ENCODE measurements at places on chromosomes 4 and X.

DNA sequence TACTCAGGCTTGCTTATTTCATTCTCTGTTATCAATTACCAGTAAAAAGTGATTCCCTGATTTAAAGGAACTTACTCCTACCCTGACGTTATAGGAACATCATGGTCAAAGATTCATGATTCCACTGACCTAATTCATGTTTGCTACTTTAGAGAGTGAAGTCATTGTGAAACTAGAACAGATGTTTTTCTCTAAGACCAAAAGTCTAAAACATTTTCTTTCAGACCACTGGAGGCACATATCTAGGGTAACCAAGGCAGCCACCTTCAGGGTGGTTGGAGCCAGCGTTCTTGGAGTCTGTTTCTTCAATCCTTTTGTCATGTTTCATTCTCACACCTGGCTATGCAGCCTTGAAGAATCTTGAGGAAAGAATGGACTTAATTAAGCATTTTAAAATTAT lies 77.8 kb downstream of the GALNTL6 start:
- no peak for DNase-seq

DNA sequence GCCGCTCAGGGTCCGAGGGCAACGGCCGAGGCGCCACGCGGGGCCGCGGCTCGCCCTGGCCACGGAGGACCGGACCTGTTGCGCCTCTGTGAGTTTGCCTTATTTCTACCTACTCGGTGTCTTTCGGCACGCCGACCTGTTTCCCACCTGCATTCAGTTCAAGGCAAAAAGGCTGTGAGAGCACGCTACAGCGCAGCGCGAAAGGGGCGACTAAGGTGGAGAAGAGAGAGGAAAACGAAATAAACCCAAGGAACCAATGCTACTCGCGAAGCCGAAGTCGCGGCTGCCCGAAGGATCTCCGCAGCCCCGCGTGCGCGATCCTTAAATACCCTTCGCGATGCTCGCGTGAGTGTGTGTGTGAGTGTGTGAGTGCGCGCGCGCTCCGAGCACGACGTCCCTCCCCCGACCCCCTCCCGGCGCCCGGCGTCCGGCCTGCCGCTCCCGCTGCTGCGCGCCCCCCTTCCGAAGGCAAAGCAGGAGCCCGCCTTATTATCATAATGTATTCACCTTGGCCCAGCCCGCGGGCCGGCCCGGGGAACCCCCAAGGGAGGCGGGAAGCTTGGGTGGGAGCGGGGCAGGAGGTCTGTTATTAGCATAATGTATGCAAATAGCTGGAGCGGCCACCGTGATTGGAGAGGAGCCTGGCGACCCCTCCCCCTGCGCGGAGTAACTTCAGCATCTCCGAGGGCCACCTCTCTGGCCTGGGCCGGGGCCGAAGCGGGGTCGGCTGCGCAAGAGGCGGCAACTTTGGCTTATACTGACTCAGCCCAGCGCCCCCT lies at the start of gene COL25A1:
TSS of gene COL25A1 (minus strand) at position 298 of the 779 bp plus-strand sequence.
- DNase-seq, result no peak

DNA sequence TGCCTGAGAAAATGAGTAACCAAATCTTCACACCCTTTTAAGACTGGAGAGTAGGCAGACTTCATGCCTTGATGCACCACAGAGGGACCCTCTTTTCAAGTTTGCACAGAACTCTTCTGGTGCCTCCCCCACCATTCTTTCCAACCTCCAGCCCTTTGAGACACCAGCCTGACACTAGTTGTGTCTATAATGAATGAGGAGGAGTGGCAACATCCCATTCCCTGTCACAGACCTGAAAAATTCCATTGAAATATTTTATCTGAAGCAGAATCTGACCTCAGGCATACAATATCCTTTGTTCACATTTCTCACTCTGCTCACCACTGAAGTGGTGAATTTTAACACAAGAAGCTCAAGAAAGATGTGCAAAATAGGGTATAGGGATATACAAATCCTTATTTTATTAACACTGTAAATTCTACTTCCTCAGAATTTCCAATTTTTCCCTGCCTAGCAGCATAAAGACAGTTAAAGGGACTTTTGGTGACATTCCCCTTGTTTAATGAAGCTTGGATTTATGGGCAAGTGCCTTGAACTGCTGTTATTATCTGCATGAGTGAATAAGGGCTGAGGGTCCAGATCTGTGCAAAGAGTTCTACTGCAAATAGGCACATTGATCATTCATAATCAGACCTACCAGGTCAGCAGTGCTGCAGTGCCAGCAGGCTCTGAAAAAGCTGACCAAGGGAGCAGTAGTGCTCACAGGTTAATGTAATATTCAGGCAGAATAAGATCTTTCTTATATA lies 149.9 kb upstream of the PAQR3 start:
- DNase-seq, result no peak

GRCh38 chr4:137700072-137700471 lies 167.8 kb upstream of the PCDH18 start:
- DNase-seq, result no peak

DNA sequence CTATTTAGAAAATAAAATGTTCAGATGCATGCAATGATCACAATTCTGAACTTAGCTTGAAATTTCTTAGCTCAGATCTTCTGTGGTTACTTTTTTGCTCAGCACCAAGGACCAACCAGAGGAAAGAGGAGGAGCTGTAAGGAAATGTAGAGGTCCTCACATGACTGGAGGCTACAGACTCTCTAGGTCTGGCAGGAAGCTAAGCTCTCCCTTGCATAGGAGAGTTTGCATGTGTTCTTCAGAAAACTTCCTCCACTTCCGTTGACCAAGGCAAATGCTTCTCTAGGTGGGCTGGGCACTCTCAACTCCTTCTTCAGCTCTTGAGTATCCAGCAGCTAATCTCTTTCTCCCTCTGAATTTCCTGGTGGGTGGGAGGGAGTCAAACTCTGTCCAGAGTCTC lies 119.6 kb downstream of the BTC start:
- no peak for DNase-seq

DNA sequence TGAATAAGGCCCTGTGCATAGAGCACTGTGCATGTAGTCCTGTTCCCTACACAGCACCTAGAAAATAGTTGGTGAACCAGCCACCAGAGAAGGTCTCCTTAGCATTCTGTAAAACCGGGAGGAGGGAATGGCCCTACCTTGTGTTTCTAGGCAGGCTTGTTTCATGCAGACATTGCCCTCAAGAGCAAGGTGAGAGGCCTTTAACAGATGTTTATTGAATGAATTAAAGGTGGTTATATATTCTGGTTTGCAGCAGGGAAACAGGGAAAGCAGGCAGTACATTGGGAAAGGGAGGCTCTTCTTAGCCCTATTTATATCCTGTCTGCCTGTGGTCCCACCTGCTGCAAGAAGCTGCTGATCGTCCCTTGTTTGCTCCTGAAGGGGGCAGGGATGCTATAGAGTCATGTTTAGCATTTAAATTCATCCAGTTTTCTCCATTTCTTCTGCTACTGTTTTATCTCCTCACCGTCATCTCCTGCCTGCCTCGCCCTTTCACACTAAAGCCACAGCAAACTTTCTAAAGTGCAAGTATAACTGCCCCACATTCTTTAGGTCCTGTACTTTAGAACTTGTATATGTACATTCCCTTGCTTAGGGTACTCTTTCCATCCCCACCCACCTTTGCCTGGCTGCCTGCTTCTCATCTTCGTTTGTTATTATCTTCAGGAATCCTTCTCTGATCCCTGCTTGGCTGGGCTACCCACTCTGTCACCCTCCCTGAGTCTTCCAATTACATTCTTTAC lies 60.3 kb downstream of the EGF start:
- DNase-seq, result no peak

DNA sequence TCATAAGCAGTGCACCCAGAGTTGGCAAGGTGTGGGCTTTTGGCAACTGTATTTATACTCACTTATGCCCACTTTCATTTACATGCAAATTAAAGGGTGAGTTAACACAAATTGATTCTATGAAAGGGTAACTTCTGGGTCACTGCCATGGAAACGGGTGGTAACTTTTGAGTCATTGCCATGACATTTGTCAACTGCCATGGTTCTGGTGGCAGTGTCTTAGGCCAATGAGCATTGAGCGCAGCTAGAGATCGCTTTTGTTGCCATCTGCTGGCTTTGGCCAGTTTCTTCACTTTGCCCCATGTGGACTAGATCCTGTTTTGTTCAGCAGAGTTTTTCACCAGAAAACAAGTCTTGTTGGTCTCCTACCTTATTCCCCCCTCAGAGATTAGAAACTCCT lies 170.8 kb upstream of the NUDT6 start:
- no peak for DNase-seq

DNA sequence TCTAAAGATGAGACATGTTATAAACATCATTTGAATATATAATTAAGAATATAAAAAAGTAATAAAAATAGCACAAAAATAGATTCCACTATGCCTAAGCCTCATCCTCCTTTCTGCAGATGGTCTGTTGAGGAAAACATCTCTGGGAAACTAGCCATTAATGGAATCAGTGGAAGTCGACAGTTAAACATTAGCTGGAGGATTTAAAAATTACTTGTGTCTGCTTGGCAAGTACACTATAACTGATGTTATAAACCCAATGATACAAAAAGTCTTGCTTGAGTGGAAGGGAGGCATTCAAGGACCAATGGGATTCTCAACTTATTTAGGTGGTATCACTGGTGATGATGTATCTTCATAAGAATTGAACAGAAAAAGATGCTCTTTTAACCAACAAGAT lies 1598.3 kb downstream of the PCDH18 start:
- DNase-seq, result no peak

GRCh38 chrX:17563515-17563914 lies 173.8 kb upstream of the SCML1 start:
- no peak for DNase-seq

DNA sequence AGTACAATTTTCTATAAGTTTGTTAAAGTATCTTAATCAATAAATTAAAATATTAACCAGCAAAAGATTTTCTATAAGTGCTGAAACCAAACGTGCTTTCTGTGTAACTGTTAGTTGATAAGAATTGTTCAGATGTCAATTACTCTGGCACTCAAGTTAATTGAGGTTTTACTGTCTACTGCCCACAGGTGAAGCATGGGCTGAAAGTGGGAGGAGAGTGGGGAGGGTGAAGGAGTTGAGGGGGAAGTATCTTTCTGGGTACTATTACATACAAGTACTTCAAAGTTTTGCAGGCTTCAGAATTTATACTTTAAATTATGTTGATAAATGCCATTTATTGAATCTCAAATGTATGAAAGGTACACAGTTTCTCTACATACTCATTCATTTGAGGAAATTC lies 19.1 kb upstream of the CXCL3 start:
- DNase-seq, result no peak

DNA sequence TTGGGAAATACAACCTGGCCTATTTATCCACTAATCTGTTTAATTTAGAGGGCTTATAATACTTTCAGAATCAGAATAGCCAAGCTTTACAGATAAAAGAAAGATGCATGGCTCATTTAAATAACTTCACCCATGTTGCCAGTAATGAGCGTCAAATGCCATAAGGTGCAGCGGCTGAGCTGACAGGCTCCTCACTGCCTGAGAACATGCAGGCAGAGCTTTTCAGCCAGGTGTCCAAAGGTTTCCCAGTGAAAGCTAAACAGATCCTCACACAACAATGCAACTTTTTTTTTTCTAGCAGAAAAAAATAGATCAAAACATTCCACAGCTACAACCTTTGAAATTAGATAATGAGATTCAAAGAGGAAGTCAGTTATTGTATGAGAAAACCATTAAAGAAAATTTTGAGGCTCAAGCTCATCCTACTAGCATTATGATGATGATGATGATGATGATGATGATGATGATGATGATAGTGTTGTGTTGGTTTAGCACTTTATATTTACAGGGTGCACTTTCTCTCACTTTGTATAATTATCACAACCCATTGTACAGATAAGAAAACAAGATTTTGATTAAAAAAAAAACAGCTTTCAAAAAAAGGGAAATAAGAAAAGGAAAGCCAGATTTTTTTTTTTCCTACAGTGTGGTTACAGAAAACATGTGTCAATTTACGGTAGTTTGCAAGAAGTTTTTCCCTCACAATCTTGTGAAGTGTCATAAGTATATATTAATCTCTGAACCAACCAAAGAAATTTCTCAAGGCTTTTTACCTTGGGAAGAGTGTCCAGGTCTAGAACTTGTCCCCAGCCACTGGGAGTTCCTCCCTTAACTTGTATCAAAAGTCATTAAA lies 12.2 kb upstream of the TNIP3 start:
- no peak for DNase-seq

GRCh38 chr4:850323-850945 lies 24.5 kb upstream of the CPLX1 start:
- no peak for DNase-seq

GRCh38 chr4:180394312-180394711 lies 1848.9 kb upstream of the TENM3 start:
- DNase-seq, result no peak

DNA sequence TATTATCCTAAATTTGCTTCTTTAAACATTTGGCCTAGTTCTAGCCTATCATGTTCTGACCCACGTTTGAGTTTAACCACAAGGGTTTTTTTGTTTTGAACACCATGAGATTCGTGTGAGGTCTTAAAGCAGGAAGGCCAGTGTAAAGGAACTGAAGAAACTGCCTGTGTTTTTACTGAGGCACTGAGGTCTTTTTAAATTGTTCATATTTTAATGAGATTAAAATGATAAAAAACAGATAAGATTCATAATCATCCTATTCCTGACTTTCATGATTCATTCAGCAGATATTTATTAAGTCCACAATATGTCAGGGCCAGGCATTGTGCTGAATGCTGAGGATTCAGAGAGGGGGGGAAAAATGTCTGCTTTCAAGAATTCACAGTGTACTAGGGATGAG lies 3.2 kb downstream of the RPS6KA3 start:
- DNase-seq, result no peak

- no peak for DNase-seq
Measured at GRCh38 chr4:79982601-79983322, 90.3 kb downstream of the ANTXR2 start.

DNA sequence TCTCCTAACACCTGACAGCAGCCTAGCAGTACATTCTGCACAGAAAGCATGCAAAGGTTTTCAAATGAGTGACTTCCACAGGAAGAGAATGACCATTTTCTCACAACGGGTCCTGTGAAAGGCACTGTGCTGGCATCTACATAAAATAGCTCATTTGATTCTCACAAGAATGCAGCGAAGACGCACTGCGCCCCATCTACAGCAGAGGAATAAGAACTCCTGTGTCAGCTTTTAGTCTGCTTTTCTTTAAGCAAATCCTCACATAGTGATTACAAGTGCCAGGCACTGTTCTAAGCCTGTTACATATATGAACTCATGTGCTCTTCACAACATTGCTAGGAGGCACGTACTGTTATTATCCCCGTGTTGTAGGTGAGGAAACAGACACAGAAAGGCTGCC lies 62.5 kb downstream of the AFAP1 start:
- no peak for DNase-seq

- no peak for DNase-seq
Measured at GRCh38 chr4:182873726-182874125, 43.5 kb downstream of the DCTD start.

- no peak for DNase-seq
Measured at GRCh38 chr4:17854036-17854435, 43.3 kb downstream of the NCAPG start.

- DNase-seq, result no peak
Measured at GRCh38 chr4:152581536-152582160, 45.8 kb upstream of the FBXW7 start.

DNA sequence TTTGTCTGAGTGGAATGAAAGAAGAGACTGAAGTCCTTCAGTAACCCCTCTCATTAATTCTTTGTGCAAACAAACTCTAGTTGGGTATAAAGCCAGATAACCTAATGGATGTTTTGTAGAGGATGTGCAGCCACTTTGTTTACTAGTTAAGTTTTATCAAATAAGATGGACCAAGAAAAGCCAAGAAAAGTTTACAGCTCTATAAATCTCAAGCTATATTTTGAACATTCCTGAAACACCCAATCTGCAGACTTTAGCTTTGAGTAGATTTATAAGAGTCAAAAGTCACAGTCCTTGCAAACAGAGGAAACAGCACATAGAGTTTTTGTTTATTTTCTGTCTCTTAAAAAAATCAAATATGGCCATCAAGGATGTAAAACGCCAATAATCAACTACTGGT lies 452.9 kb downstream of the SPRY1 start:
- DNase-seq, result no peak
